ENCODE measurements at places on chromosomes 2 and 18.

DNA sequence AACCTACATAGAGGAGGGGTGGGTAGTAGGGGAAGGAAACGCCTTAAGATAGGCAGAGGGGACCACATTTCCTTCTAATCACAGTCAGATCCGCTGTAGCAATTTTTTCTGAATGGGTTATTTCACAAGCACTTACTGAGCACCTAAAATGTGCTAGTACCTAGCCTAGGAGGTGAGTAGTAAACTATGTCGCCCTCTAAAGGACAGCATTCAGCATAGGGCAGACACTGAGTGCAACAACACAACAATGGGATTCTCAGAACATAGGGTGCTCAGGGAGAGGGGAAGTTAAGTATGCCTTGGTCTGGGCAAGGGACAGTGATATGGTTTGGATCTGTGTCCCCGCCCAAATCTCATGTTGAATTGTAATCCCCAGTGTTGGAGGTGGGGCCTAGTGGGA lies 166.1 kb upstream of the RAB6C start:
- no peak for DNase-seq

- no peak for DNase-seq
Measured at GRCh38 chr2:188267776-188268175, 23.9 kb upstream of the GULP1 start.

DNA sequence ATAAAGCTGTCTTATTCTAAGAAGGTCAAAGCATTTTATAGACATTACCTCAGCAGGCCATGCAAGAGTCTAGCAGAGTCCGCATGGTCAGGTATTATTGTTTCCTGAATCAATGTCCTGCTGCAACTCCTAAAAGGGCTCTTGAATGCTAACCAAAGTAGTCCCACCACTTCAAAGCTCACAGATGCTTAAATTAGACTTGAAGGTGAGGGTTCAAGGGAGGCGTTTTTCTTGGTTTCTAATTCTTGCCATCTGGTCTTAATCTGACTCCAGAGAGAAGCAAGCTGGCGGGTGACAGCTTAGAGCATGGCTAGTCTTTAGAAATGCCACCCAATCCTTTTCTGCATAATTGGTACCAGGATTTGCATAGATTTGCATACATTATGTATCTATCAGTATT lies 226.3 kb downstream of the MREG start:
- DNase-seq, result no peak

DNA sequence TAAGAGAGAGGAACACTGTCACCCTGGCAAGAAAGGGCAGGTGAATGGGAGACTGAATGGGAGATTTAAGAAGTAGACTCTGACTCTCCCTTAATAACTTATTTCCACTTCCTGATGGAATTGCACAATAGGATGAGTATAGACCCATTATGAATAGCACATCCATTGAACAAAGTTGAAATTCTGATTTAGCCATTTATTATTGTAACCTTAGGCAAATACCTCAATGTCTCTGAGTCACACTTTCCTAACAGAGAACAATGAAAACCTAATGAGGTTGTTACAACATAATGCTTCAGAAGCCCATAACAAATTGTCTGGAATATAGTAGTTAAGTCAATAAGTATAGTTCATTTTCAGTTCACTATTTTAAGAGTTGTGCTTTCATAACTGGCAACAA lies 78.9 kb downstream of the NRXN1 start:
- DNase-seq, result no peak

DNA sequence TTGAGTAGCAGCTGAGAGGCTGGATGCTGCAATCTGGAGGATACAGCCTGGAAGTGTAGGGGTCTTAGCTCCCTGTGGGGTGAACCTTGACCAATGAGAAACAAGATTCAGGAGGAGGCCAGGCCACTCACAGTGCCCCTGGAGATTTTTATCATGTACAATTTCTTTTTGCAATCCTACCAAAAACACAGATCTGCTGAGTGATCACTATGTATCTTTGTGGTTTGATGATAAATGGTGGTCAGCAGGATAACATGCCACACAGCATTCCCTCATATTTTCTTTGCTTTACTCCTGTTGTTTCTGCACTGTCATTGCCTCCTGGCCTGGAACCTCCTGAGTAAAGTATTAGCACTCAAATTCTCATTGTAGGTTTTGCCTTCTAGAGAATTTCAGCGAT lies 357.9 kb downstream of the THSD7B start:
- no peak for DNase-seq

GRCh38 chr2:96509114-96509846 lies 4.1 kb upstream of the NEURL3 start:
- DNase-seq, result peak; percentile 50

GRCh38 chr18:77065221-77065981 lies 67.2 kb downstream of the MBP start:
- no peak for DNase-seq

GRCh38 chr18:35413163-35413511 lies 36.0 kb upstream of the ZNF396 start:
- no peak for DNase-seq

DNA sequence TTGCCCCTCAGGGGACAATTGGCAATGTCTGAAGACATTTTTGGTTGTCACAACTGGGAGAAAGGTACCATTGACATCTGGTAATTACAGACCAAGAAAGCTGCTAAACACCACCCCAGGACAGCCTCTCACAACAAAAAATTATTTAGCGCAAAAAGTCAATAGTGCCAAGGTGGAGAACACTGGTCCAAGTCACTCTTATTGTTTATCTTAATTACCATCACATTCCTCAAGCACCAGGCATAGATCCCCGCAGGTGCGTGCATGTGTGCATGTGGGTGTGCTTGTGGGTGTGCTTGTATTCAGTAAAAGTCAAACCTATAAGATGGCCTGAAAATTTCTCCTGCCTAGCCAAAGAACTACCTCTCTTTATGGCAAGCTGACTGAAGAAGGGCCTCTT lies 74.9 kb upstream of the WDR75 start:
- DNase-seq, result no peak

- no peak for DNase-seq
Measured at GRCh38 chr18:78913395-78913794, 66.2 kb upstream of the SALL3 start.

DNA sequence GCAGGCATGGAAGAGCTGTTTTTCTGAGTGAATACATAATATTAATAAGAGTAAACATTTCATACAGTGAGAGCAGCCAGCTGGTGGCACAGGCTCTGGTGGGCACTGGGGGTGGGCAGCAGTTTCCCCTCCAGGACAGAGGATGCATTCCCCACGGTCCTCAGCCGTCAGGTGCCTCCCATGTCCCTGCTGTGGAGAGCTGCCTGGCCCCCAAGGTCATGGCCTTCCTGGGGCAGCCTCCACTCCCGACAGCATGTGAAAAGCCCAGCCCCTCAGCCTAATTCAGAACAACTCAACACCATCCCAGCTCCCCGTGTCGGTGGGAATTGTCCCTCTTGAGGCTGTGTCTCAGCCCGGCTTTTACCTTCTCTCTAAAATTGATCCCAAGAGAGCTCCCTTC lies 147.4 kb downstream of the GALR1 start:
- no peak for DNase-seq

DNA sequence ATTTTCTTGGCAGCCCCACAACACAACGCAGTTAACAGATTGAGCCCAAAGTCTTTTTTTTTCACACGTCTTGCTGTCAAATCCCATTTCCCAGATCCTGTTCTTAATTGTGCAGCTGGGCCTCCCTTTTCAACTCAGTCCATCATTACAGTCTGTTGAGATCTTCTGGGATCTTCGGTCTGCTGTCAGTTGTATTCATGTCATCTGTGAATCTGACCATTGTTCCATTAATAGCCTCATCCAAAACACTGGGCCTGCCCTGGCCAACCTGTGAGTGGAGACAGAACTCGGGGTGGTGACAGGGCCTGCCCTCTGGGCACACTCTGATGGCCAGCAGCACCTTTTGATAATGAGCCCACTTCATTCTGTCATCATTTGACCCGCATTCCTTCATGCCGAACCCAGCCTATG lies 39.7 kb upstream of the SEMA4C start:
- no peak for DNase-seq

DNA sequence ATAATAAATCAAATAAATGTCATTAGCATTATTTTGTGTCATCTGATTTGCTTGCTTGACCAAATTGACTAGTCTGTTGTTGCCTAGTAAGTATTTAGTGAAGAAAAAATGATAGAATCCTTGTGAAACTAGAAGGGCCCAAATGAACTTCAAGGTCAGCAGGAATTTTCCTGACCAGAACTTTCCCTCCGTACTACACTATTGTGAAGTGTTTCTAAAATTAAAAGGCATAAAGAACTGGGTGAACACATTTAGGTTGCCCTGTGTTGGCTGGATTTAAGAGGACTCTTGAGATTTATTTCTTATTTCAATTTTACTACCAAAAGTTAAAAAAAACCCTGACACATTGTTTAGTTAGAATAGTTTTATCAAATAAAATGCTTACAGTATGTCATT lies 142.6 kb downstream of the CCDC85A start:
- DNase-seq, result no peak

GRCh38 chr2:233705911-233706506 lies 6.7 kb upstream of the UGT1A5 start:
- no peak for DNase-seq

DNA sequence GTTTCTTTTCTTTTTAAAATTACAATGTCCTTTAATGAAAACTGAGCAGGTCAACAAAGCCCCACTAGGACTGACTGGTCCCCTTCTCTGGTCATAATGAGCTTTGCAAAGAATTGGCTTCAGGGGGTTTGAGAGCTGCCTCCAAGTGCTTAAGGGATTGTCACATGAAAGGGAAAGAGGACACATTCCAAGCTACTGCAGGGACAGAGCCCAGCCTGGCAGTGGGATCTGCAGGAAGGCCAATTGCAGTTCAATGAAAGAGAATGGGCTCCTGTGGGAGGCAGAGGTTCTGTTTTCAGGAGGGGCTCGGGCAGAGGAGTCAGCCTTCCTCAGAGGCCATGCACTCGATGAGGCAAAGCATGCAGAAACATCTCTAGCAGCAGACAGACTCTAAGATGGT lies 84.1 kb upstream of the ACKR3 start:
- no peak for DNase-seq

DNA sequence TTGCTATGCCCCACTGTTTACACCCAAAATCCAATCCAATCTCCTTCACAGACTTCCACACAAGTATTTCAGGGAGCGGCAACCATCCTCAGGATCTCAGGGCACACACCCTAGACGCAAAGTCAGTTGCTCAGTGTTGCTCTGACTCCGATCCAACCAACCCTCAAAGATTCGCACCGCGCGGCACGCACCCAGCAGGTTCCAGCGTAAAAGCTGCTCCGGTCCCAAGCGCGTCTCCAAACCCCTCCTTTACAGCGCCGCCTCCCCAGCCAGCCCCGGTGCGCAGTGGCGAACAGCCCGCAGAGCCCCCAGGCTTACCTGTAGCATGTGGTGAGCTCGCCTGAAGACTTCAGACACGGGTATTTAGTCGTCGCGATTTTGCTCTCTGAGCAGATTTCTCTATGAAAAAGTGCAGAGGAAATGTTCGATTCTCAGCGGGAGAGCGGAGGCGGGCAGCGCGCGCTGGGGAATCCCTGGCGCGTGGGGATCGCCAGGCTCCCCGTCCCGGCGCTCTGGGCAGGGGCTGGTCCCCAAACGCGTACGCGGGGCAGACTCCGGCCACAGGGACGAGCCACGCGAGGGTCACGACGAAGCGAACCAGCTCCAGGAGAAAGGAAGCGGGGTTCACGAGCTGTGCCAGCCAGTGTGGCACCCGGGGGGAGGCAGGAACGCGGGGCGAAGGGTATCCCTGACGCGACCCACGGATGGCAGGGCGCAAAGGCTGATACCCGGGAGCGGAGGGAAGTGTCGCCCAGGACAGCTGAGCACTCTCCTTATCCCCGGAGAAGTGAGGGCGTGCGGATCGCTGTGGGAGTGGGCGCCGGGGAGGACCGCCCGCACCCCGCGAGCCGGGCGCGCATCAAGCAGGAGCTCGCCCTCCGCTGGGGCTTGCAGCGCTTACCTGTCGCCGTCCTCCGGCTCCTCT lies 650 bp downstream of the CCBE1 start:
- no peak for DNase-seq

DNA sequence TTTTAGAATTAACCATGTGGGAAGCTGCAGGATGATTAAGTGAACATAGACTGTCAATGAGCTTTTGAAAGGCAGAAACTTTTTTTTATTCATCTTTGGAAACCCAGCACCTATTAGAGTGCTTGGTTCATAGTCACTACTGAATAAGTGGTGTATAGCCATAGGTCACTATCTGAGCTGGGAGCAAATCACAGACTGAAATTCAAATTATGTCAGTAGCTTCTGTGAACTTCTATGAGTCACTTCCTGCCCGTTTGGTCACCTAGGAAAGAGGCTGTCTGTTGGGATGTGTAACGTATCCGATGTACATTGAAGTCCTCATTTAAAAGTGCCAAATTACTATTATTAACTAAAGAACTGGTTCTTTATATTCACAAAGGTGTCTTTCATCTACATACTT lies 20.5 kb upstream of the SLC40A1 start:
- no peak for DNase-seq

- DNase-seq, result no peak
Measured at GRCh38 chr2:157233506-157233905, 24.0 kb upstream of the GALNT5 start.

- no peak for DNase-seq
Measured at GRCh38 chr2:10538224-10538894, 90.2 kb upstream of the ODC1 start.

DNA sequence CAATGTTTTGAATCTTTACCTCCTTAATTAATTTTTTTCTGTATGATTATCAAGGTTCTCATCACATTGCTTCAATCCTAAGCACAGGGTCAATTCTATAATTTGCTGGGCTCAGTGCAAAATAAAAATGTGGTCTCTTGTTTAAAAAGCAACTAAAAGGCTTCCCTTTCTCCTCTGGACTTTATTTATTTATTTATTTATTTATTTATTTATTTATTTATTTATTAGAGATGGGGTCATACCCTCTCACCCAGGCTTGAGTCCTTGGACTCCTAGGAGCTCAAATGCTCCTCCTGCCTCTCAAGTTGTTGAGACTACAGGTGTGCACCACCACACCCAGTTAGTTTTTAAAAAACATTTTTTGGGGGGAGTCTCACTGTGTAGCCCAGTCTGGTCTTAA lies 710.1 kb upstream of the REG3G start:
- DNase-seq, result no peak

- DNase-seq, result no peak
Measured at GRCh38 chr2:191184457-191184856, 33.7 kb upstream of the STAT4 start.

DNA sequence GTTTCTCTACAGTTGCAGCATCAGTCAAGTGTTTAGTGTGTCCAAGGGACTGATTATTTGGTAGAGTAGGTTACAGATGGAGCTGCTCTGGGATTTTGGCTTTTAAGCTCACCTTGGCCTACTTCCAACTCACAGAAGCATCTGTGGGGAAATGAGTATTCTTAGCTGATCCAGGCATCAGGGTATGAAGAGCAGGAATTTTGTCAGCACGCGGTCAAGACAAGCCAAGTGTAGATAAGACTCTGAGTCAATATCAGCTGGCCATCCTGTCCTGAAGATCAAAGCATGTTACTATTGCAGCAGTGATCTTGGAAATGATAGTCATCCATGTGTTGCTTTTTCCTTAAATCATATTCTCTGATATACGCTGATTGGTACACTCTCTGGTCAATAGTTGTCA lies 24.4 kb downstream of the SERPINB4 start:
- no peak for DNase-seq

GRCh38 chr18:76275727-76276313 lies 219.2 kb downstream of the ZNF516 start:
- DNase-seq, result no peak

Data from NCI-H1048 (cell line).